NCI-H2227 treated with DMSO at 0.1 percent for 48 hours (cell line): ENCODE measurements at places on chromosomes 2 and 18.
A peak's percentile ranks its signal among the peaks of the same experiment; 100 is the strongest.

GRCh38 chr2:102032368-102033030 is 40.7 kb downstream of the IL1R2 start:
- DNase-seq: no peak

GRCh38 chr2:185318271-185318724 is 420.3 kb upstream of the FSIP2 start:
- no peak for DNase-seq

DNA sequence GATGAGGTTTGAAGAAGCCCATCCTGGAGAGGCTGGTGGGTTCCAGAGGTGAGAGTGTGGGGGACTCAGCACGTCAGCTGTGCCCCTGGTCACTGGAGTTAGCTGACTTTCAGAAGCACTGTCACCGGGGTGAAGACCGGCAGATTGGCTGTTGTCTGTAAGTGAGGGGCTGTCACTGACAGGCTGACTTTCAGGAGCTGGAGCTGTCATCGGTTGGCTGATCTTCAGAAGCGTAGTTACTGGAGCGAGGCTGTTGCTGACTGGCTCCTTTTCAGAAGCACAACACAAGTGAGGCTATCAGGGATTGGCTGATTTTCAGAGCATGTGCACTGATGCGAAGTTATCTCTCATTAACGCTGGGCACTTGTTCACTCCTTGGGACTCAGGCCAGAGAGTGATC is 738.4 kb upstream of the ID2 start:
- DNase-seq: no peak

DNA sequence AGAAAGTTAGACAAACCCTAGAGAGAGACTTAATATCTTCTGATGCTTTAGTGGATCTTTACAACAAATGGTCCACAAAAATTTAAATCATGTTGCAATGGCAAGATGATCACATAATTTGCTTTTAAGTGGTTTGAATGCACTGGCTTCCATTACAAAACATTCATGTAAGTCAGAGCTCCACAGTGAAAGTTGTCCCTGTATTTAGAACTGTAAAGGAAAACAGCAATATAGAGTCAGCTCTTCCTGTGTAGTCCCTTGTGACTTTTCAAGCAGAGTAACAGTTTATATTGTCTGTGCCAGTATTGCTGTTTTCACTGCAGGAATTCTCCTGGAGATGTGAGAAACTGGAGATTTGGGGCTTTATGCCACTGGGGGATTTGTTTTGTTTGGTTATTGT is 77.7 kb downstream of the MEIS1 start:
- DNase-seq: no peak

- DNase-seq: peak; percentile 12
These were observed 32.0 kb upstream of the SKOR2 start for GRCh38 chr18:47283476-47283875.

DNA sequence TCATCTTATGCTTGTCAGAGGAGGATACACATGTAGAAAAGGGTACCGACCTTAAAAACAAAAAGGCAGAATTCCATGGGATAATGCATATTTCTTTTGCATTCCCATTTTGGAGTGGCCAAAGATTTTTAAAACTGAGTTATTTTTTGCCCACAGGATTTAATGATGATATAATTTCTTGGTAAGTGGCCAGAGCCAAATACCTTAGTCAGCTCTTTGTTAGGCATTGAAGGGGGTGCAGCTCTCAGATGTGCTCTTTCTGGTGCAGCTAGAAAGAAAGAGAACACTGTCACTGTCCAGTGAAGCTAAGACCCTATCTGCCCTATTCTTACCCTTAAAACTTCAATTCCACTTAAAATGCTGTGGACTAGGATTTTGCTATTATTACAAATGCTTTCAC is 10.8 kb downstream of the COQ10B start:
- DNase-seq: no peak

DNA sequence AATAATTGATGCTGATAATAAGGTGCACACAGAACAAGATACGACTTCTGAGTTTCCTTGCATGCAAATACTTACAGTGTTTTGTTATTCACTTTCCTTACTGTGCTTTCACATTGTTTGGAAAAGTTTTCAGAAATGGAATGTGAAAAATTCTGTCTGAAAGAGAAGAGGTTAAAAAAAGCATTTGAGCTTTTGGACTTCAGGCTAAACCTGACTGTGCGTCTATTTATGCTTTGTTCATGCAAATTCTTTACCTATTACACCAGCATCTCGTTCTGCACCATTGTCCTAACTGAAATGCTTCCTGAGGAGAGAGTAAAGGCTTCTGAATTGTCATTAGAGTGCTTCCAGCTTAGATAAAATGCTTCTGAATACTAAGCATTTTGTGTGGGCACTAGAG is 61.4 kb downstream of the LHCGR start:
- no peak for DNase-seq

DNA sequence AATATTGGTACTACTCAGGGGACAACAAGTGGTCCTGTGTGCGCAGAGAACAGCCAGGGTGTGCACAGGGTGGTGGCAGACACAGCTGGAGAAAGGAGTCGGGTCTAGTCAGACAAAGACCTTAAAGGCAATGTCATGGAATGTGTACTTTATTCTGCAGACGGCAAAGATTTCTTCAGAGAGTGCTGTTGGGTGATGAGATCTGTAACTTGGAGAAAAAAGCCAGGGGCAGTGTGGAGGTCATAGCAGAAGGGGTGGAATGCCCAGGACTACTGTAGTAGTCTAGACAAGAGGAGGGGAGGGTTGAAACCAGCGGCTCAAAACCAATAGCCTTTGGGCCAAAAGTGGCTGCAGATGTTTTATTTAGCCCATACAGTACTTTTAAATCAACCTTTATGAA is 121.3 kb upstream of the ZFP36L2 start:
- DNase-seq: no peak

- no peak for DNase-seq
These were observed 186.8 kb upstream of the SMAD7 start for GRCh38 chr18:49137585-49137984.

- no peak for DNase-seq
These were observed 35.5 kb downstream of the ZC3H6 start for GRCh38 chr2:112310906-112311305.

DNA sequence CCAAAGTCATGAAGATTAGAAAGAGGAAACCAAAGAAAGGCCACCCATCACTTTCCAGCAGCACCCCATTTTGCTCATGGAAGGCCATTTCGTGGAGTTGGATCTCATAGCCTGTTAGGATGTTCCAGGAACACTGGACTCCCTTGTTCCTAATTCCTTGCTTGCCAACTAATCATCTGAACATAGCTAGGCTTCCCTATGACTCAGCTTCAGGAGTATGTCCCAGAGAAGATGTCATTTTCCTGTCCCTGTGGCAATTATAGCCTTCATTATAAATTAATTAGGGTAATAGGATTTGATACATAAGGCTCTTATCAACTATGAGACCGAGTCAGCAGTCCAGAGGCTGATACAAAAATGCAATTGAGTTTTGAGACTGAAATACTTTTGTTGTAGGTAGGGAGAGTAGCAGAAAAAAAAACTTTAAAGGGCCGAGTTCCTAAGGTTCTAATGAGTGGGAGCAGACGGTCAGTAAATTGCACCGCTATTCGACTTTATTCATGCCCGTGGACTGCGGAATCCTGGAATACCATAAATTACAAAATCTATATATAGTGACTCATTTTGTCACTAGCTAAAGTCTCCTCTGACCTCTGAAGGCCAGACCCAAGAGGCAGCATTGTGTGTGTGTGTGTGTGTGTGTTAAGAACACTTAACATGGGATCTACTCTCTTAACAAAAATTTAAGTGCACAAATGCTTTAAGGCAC is 311.8 kb downstream of the FBXO15 start:
- DNase-seq: no peak

DNA sequence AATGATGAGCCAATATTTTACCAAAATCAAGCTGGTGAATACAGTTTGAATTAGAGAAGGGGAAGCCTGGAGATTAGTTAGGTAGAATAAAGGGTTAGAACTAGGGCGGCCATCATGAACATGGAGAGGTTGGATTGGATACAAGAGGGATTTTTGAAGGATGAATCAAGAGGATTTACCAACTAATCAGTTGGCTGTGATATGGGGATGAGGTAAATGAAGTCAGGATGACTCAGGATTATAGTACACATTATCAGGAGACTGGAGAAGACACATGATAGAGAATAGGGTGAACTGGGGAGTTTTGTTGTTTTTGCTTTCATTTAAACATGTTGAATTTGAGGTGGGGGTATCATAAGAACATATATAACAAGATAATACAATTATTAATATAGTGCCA is 73.8 kb upstream of the PROKR1 start:
- DNase-seq: no peak

- no peak for DNase-seq
These were observed 10.9 kb downstream of the SH2D6 start for GRCh38 chr2:85429213-85429923.
